ENCODE measurements at places on chromosomes 1 and 21.

GRCh38 chr1:36977731-36978406 is 56.4 kb downstream of the GRIK3 start:
- DNase-seq, result no peak

DNA sequence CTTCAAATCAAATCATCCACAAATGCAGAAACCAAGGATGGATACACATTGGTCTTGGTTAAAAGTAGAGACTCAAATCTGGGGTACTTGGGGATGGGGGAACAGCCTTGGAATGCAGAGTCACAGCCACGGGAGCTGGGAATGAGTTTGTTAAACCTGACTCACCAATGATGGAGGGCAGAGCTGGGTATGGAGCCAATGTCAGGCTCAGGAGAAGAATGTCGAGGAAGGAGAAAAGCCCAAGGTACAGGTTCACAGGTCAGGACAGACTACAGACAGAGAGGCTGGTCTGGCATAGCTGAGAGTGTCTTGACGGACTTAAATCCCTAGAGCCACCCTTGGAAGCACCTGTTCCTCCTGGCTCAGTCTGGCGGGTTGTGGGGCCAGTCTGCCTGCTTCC is 237.6 kb downstream of the NTNG1 start:
- no peak for DNase-seq

GRCh38 chr1:241808265-241808664 is 39.7 kb upstream of the EXO1 start:
- no peak for DNase-seq

GRCh38 chr1:233597489-233597901 is 16.4 kb upstream of the KCNK1 start:
- DNase-seq, result no peak

GRCh38 chr1:110134050-110134595 is 16.2 kb upstream of the SLC6A17 start:
- DNase-seq, result no peak

GRCh38 chr1:107056426-107057196 is at the start of gene PRMT6:
Gene PRMT6 (plus strand): TSS chr1:107056674. CDS start chr1:107056716, 42 bp downstream.
- DNase-seq, result peak; percentile 63

GRCh38 chr1:161098210-161099068 is at the start of gene KLHDC9:
Gene KLHDC9 (plus strand): TSS chr1:161098361. CDS start chr1:161098536, 175 bp downstream.
- peak; percentile 56 for DNase-seq

- DNase-seq, result peak; percentile 44
These were observed 24.4 kb downstream of the RCAN3 start for GRCh38 chr1:24526940-24527542.

DNA sequence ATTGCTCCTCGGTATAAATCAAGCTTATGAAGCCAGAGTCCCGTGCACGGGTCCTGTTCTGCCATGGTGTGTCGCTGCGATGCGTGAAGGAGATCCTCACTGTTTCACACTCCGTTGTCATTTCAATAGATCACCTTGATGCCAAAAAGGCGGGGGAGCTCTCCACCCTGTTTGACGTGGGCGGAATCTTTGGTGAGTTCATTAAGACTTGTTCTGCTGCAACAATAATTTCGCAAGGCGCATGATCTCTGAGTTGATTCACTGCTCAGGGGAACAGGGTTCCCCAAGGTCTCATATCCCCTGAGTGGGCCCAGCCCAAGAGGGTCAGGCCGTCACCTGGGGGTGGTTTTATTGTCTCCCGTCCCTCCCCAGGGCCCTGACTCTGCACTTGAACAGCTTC is 50.0 kb downstream of the SLC37A1 start:
- DNase-seq, result no peak

GRCh38 chr1:50262436-50262835 is 153.7 kb downstream of the ELAVL4 start:
- no peak for DNase-seq

DNA sequence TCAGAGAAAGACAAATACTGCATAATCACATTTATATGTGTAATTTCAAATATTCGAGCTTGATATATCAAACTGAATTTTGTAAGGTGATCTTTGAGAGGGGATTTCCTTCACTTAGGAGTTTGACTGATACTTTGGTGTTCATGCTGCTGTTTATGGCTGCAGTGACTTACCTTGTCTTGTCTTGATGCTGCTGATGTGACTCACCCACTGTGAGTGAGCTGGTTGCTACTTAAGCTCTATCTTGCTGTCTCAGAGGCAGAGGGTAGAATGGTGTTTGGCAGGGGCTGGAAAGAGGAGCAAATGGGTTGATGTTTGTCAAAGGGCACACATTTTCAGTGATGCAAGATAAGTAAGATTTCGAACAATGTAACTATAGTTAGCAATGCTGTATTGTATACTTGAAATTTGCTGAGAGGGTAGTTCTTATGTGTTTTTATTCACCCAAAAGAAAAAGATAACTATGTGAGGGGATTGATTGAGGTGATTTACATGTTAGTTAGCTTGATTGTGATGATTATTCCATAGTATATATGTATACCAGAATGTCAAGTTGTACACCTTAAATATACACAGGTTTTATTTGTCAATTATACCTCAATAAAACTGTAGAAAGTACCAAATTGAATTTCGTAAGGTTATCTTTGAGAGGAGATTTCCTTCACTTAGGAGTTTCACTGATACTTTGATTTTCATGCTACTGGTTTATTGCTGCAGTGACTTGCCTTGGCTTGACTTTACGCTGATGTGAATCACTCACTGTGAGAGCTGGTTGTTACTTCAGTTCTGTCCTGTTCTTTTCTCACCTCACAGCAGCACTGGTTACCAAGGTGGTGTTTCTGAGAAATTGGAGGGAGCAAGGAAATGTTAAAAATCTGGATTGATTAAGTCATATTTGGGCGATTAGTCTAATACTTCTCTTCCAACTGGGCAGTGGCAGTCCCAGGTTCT is 94.5 kb upstream of the SLC5A9 start:
- DNase-seq, result no peak

GRCh38 chr1:118243269-118243668 is 58.2 kb upstream of the SPAG17 start:
- DNase-seq, result no peak

GRCh38 chr1:197909384-197909783 is 7.0 kb downstream of the C1orf53 start:
- no peak for DNase-seq

DNA sequence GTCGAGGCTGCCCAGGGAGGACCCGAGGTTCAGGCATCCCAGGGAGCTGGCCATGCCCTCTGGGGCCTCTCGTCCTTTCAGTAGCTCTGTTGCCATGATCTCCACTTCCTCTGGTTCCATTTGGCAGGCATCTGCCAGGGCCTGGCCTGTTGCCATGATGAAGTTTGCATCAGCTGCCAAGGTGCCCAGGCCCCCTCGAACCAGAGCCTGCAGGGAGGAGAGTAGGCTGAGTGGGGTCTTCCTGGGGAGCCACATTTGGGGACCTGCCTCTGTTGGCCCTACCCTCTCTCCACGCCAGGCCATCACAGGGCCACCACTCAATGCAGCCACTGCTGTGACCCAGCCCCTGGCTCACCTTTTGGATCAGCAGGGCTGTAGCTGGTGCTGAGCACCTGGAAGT is 16.4 kb upstream of the KIF21B start:
- no peak for DNase-seq

DNA sequence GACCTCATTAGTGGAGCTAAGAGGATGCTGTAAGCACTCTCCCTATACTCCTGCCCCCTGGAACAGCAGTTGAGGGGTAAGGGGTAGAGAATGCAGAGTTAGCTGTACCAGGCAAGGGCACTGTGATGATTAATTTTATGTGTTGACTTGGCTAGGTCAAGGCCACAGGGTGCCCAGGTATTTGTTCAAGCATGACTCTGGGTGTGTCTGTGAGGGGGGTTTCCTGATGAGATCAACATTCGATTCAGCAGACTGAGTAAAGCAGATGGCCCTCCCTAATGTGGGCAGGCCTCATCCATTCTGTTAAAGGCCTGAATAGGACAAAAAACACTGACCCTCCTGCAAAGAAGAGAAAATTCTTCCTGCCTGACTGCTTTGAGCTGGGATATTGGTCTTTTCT is 110.8 kb downstream of the KCND3 start:
- DNase-seq, result no peak

- no peak for DNase-seq
These were observed 5.0 kb upstream of the CLCNKB start for GRCh38 chr1:16038620-16038912.

DNA sequence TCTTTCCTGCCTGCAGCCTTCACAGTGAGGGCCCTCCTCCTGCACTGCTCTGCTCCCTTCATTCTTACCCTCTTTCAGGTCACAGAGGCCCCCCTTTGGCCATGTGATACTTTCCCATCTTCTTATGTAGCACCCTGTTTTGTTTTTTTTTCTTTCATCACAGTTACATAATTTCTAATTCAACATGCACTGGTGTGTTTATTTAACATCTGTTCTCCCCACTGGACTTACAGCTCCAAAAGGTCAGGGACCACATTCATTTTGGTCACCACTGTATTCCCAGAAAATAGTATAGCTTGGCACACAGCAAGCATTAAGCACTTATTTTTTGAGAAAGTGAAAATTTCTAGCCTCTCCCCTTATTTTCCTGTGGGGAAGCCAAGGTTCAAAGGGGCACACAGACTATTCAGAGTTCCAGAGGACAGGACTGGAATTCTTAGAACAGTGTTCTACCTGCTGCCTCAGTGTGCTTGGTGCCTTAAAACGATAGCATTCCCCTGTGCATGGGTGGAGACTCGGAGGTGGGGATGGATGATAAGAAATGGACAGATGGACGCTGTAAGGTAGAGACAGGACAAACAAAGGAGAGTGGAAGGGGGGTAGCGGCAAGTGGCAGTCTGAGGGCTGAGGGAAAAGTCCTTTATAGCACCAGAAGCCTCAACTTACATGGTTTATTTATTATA is 5.3 kb downstream of the DENND2D start:
- DNase-seq, result no peak

- no peak for DNase-seq
These were observed 151.3 kb downstream of the ADGRL4 start for GRCh38 chr1:78855258-78855657.

DNA sequence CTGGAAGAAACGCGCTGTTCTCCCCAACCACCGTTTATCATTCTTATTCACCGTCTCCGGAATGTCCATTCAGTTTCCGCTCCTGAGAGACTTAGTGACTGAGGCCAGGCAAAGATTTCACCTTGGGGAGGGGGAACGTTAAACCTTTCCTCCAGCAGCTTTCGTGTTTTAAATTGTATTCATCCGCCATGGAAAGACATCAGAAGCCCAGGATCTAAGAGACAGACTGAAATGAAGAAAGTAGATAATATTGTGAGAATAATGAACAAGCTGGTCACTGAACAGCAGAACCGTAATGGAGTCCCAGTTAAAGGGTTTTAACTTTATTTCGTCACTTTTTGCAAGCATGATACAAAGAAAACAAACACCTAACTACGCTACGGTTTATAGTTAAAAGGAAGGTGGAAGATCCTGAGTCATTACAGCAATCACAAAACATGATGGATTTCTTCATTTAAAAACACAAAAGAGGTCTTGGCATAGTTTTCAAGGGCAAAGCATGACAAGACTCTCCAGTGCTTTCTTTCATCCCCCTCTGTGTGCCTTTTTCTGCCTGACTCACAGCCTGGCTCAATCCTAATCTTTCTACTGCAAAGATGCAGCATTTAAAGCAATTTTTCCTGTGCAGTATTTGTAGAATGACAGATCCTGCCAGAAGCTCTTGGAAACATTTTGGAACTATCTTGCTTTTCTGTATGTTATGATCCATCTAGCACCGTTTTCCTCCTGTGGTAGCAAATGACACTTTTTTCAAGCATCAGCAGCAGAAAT is 722 bp upstream of the SLC19A2 start:
- no peak for DNase-seq

DNA sequence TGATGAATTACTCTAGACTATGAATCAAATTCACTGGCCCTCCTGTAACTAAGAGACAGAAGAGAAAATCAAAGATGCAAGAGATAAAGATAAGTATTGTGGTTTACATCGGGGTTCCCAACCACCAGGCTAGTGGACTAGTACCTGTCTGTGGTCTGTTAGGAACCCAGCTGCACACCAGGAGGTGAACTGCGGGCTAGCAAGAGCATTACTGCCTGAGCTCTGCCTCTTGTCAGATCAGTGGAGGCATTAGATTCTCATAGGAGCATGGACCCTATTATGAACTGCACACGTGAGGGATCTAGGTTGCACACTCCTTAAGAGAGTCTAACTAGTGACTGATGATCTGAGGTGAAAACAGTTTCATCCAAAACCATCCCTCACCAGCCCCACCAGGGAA is 58.9 kb upstream of the DUSP10 start:
- no peak for DNase-seq

GRCh38 chr1:230898748-230899147 is 30.4 kb upstream of the C1orf198 start:
- no peak for DNase-seq

DNA sequence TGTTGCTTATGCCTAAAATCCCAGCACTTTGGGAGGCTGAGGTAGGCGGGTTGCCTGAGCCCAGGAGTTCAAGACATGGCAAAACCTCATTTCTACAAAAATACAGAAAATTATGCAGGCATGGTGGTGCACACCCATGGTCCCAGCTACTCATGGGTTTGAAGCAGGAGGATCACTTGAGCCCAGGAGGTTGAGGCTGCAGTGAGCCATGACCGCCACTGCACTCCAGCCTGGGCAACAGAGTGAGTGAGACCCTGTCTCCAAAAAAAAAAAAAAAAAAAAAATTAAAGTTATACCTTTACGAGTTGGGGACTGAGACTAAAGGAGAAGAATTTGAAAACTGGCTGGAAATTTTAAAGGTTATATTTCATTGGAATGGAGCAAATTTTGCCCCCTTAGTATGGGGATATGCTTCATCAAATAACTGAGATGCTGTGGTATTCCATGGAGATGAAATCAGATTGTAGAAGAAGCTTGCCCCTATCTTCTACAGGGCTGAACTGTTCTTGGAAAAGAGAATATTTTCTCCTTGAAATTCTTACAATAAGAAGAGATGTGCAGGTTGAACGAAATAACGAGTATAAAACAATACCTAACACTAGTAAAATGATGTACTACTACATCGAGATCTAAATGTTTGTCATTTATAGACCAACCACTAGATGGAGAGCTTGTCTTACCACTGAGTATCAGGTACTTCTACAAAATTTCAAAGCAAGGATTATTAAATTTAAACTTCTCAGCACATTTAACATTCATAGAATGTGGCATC is 34.9 kb upstream of the SCYL3 start:
- no peak for DNase-seq

- DNase-seq, result peak; percentile 27
These were observed 5.8 kb downstream of the TTC13 start for GRCh38 chr1:230972855-230973271.

DNA sequence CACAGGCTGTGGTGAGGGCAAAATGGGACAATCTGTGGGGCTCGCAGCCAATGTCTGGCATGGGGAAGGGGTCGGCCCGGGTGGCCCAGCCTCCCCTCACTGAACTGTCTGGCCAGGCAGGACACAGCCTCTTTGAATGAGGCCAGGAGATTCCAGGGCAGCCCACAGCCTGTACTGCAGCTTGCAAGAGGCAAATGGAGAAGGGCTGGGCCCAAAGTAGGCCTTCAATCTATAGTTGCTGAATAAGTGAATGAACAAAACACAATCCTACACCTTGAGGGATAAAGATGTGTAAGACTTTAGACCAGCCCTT is 23.2 kb downstream of the SLC27A3 start:
- DNase-seq, result no peak

DNA sequence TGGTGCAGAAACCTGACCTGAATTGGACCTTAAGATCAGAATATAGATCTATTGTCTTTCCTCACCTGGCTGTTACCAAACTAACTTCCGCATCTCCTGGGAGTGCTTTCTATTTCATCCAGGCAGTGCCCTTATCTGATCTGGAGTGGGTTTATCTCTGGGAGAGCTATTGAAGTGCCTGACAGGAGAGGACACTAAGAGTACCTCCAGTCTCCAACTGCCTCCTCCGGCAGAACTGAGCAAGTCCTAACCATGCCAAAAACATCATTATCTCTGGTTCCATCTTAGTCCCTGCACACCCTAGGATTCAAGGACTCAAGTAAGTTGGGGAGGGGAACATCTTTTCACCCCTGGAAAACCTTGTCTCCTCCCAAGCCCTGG is 12.4 kb upstream of the KCNJ15 start:
- DNase-seq, result no peak

Measured in T-helper 17 cell (primary cell).